ENCODE measurements at places on chromosomes 5 and 9.

GRCh38 chr9:24439456-24439855, 106.2 kb downstream of the IZUMO3 start:
- no peak for DNase-seq

- peak; percentile 27 for DNase-seq
These were observed 110.8 kb downstream of the PSAT1 start for GRCh38 chr9:78407636-78408312.

DNA sequence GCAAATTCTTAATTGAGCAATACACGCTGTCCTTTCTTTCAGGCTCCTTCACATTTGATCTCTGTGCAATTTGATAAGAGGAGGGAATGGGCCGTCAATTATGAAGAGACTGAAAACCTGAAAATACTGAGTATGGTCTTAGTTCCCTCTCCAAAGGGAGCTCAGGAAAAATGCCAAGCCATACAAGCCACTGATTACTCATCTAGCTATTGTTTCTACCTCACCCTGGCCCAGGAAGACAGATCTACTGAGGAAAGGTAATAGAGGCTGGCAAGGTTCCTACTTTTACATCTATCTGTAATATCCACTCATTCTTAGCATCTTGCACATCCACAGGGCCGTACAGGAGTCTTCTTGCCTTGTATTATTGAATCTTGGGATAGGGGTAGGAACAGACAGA, 23.7 kb upstream of the TNC start:
- DNase-seq: no peak

- DNase-seq: peak; percentile 82
These were observed 1.1 kb upstream of the BASP1 start for GRCh38 chr5:17216176-17216973.

GRCh38 chr5:135964670-135965320, 10.0 kb upstream of the LECT2 start:
- no peak for DNase-seq

GRCh38 chr9:135039266-135039870, 48.1 kb upstream of the OLFM1 start:
- no peak for DNase-seq

- no peak for DNase-seq
These were observed 68.7 kb upstream of the WDR41 start for GRCh38 chr5:77560677-77561263.

- DNase-seq: peak; percentile 94
These were observed 108.7 kb downstream of the RXRA start for GRCh38 chr9:134434894-134435506.

GRCh38 chr5:52794519-52794918, 6.8 kb downstream of the ITGA1 start:
- DNase-seq: no peak

DNA sequence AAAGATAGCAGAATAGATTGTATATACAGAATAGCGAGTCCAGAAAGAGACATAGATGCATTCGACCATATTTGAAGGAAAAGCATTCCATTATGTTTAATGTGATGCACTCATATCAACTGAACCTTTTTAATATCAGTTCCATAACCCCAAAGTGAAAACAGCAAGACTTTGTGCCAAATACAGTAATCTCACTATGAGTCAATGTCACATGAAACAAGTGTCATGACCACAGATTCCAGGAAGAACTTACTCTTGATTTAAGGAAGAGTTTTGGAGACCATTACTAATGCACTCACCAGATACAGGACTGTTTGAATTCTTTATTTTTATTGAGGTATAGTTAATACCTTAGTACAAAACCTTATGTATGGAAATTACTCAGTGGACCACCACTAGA, 220.5 kb downstream of the SH3GL2 start:
- DNase-seq: no peak

- no peak for DNase-seq
These were observed 36.4 kb upstream of the DAPK1 start for GRCh38 chr9:87461256-87461655.

- no peak for DNase-seq
These were observed 174.3 kb upstream of the PIK3R1 start for GRCh38 chr5:68041293-68041692.

DNA sequence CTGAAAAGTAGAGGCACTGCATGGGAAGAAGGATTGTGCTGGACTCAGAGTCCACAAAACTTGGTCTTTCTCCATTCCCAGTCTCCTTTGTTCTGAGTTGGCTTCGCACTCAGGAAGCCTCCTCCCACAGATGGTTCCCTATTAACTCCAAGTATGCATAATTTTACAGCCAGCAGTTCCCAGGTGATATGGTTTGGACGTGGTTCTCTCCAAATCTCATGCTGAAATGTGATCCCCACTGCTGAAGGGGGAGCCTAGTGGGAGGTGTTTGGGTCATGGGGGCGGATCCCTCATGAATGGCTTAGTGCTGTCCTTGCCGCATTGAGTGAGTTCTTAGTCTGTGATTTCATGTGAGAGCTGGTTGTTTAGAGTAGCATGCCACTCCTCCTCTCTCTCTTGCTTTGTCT, 86.6 kb downstream of the FEM1C start:
- DNase-seq: no peak

DNA sequence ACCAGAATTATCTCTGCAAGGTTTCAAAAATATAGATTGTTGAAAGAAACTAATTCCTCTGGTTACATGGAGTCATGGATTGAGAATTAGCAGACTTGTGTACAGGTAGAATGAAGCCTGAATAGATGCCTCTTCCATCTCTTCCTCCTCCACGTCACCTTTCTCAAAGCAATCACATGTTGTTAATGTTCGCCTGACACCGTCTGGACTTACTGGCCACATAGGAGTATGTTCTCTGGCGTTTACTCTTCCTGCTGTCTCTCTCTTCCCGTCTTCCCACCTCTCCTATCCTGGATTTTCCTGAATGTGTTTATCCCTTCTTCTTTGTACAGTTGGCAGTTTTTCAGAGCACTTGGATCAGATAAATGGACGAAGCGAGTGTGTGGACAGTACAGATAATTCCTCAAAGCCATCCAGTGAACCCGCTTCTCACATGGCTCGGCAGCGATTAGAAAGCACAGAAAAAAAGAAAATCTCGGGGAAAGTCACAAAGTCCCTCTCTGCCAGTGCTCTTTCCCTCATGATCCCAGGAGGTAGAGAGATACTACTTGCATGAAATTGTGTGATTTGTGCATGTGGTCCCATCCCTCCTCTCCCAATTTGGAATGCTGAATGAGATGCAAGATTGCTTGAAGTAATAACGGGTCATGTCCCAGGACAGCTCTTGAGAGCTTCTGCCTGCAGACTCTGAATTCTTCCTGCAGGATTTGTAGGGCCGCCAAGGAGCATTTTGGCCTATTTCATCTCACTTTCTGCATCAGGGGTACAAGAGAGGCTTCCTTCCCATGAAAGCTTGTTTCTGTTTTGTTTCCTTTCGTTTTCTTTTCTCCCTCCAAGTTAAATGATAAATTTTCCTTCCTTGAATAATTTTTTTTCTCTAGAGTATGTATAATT, 47.3 kb downstream of the CD180 start:
- DNase-seq: no peak

DNA sequence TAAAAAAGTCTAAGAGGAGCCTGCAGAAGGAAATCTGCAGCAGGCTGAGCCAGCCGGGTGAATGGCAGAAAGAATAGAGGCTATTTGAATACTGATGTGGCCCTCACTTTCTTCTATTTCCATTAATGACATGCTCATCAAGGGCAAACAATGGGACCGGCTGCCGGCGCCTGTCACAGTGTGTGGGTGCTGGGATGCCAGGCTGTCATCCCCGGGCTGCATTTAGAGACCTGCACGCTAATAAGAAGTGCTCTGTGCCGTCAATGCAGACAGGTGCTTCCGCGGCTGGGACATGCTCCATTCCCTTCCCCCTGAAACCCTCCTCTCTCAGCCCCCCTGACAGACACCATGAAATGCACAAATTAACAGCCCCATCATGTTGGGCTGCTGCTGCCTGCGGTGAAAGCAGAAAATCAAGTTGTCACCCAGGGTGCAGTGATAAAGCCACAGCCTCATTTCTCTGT, 217.7 kb upstream of the TBCA start:
- DNase-seq: no peak

DNA sequence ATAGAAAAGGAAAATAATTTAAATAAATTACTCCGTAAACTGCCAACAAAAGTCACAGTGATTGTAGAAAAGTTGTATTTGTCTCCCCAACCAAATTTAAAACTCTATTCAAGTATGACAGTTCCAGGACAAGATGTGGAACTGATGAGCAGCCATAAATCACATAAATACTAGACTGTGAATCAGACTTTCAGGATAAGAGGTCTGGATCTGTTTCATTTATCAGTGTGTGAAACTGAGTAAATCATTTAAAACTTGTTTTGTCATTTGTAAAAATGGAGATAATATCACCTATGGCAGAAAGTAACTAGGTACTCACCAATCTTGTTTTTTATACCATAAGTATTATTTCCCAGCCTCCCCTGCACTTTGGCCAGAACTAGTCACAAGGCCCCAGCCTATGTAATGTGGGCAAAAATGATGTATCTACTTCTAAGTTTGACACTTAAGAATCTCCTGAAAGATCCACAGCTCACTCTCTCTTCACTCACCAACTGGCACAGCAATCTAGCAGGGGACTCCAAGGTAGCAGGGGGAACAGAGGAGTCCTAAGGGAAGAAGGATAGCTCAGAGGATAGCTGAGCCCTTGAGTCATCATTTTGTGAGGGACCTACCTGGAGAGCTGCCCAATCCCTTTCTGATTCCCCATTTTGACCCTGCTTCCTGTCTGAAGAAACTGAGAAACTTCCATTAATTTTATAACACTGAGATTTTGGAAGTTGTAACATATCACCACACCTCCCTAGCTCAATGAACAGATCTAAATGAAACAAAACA, 31.6 kb downstream of the TMEM161B start:
- DNase-seq: no peak

DNA sequence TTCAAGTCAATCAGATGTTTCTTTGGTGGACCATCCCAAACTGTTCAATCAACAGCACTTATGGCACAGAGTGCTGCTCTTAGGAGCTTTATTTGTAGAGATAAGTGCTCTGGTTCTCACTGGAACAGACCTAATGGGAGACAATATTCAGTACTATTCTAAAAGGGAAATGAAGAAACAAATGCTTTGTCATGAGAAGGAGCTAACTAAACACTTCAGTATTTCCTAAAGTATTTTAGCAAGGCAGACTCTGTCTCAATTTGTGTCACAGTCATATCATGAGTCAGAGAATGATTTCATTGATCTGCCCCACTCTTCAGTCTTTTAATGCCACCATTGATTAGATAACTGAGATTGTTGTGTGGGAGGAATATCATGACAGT, 175.3 kb downstream of the SLF1 start:
- no peak for DNase-seq

- no peak for DNase-seq
These were observed 495.1 kb downstream of the CDH18 start for GRCh38 chr5:19492861-19493260.

- DNase-seq: no peak
These were observed 599 bp downstream of the LYRM7 start for GRCh38 chr5:131171276-131171810.

DNA sequence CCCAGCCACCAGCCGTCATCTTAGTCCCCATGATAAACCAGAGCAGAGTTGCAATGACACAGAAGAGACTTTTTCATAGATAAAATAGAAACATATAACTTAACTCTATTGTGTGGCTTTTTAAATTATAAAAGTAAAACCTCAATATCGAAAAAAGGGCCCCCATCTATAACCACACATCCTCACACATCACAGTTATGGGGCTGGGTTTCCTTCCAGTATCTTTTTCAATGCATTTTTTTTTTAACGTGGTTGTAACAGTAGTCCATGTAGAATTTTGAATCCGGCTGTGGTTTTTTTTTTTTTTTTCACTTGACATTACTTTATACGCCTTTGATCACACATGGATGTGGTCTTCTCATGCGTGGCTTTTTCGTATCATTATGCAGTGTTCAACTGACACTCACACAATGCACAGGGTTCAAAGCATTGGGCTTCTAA, 77.4 kb downstream of the CFAP77 start:
- DNase-seq: no peak

- no peak for DNase-seq
These were observed 376.4 kb downstream of the KCTD16 start for GRCh38 chr5:144547098-144547499.

DNA sequence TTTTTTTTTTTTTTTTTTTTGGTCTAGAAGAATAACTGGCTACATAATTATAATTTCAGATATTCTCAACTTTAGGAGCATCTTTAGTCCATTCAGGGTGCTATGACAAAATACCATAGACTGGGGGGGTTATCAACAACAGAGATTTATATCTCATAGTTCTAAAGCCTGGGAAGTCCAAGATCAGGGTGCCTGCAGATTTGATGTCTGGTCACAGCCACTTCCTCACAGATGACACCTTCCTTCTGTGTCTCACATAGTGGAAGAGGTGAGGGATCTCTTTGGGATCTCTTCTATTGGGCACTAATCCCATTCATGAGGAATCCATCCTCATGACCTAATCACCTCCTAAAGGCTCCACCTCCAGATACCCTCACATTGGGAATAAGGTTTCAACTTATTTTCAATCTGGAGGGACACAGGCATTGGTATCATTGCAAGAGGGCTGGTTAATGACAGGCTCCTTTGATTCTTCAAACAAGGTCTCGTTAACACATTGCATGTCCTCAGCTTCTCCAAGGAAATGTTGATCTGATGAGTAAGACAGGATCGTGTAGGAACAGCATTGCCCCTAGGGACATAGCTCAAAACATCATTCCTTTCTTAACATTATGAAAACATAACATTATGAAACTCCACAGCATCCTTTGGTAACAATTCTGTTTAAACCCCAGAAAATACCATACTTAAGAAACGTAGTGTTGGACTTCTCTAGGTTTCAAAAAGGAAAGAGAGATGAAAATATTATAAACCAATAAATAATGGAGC, 372.4 kb downstream of the SEMA5A start:
- DNase-seq: no peak

- DNase-seq: peak; percentile 21
These were observed 34.3 kb upstream of the FSD1L start for GRCh38 chr9:105413525-105413924.

DNA sequence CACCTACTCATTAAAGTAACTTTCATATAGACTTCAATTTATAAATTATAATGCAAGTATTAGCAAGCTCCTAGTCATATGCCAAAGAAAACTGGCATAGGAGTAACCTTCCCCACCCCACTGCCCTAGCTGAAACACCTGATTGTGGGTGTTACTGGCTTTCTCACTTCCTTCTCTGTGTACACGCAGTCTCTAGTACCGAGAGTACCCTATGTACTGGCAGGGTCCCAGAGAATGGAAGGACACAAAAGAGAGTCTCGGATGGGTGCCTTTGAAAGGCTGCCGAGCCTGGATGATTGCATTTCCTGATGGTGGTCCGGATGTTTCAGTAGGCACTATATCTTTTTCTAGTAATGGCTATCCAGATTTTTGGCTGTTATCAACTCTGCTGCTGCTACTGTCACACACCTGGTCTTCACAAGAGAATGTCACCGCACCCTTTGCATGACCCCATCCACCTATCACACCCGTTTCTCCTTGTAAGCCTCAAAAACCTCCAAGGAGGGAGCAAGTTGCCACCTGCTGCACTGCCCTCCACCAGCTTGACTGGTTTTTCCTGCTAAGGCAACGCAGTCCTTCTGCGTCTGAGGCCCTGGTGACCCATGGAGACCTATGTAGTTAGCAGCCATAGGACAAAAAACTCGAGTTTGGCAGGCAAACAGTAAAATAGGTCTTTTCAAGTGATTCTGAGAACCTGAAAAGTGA, 53.8 kb upstream of the CLINT1 start:
- DNase-seq: no peak

- no peak for DNase-seq
These were observed 157.9 kb downstream of the TRPM3 start for GRCh38 chr9:70963554-70963953.

GRCh38 chr9:114945616-114946412, 15.4 kb upstream of the TNFSF8 start:
- DNase-seq: no peak
